ENCODE measurements at places on chromosomes 3 and 15.

DNA sequence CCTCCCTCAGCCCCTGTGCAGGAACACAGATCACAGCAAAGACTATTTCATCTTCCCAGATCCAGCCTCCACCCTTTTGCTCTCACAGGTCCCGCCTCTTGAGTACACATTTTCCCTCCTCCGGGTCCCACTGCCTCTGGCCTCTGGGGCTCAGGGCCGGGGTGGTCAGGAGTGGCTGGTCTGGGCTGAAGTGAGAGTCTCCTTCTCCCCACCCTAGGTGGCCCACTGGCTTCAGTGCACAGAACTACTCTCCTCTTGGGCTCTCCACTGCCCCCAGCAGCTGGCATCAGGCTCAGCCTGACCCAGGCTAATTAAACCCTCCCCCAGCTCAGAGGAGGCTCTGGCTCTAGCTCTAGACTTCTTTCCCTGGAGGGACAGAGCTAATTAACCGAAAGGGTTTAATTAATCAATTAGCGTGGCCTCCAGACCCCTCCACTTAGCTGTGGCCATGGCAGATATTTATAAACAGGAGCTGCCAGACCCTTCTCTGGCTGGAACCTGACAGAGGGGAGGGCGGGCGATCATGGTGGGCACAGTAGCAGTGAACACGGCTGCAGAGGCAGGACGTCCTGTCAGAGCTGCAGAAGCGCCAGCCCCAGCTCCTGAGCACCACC is 15.1 kb downstream of the DUSP7 start:
- no peak for DNase-seq

GRCh38 chr3:13693441-13693840 is 144.5 kb downstream of the FBLN2 start:
- no peak for DNase-seq

DNA sequence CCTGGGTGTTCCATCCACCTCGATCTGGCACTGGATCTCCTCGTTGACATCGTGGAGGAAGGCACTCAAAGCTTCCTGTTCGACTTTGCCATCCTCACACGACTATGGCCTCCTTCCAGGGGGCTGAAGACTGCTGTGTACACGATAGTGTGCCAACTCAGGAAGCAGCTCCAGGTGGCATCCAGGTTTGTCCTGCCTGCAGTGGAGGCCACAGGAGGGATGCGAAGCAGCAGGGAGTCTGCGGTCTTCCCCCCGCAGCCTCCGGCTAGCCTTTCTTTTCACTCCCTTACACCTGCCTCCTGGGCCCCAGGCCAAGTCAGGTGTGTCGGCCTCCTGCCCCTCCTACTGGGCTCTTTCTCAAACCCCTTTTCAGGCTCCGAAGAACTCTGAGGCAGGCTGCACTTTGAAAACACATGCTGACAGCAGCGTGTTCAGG is 32.2 kb downstream of the SYNM start:
- DNase-seq, result no peak

DNA sequence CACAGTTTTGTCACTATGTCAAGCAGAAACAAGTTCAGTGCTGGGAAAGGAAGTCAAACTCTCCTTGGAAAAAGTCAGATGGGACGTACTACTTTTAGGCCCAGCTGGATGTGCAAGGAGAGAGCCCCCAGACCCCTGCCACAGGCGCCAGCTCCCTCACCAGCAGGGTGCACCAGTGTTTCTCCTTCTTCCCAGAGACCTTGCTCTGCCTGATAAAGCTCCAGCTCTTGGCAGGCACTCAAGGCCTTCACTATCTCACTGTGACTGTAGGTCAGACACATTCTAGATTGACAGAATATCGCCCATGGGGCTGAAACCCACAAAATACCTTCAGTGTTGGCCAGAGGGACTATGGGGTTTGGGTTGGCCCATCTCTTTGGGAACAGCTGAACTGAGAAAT is 54.8 kb upstream of the CHRNB4 start:
- no peak for DNase-seq

GRCh38 chr3:169008776-169009358 is 654.6 kb downstream of the MECOM start:
- no peak for DNase-seq

DNA sequence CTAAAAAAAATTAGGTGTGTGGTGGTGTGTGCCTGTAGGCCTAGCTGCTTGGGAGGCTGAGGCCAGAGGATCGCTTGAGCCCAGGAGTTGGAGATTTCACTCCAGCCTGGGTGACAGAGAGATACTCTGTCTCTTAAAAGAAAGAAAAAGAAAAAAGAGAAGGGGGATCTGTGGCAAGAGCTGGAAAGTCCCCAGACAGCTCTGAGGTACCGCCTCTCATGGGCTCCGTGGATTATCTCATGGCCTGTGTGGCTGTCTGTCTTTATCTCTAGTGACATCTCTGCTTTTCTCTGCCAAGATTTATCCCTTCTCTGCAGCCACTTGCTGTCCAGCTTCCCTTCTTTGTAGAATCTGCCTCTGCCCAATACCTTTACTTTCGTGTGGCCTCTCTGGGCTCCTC is 5.7 kb downstream of the EXOSC7 start:
- DNase-seq, result no peak

- DNase-seq, result no peak
Observed at GRCh38 chr3:129001101-129001805, at the start of gene EFCC1. EFCC1 (plus strand) TSS chr3:129001304; CDS start chr3:129001629, 325 bp downstream.

DNA sequence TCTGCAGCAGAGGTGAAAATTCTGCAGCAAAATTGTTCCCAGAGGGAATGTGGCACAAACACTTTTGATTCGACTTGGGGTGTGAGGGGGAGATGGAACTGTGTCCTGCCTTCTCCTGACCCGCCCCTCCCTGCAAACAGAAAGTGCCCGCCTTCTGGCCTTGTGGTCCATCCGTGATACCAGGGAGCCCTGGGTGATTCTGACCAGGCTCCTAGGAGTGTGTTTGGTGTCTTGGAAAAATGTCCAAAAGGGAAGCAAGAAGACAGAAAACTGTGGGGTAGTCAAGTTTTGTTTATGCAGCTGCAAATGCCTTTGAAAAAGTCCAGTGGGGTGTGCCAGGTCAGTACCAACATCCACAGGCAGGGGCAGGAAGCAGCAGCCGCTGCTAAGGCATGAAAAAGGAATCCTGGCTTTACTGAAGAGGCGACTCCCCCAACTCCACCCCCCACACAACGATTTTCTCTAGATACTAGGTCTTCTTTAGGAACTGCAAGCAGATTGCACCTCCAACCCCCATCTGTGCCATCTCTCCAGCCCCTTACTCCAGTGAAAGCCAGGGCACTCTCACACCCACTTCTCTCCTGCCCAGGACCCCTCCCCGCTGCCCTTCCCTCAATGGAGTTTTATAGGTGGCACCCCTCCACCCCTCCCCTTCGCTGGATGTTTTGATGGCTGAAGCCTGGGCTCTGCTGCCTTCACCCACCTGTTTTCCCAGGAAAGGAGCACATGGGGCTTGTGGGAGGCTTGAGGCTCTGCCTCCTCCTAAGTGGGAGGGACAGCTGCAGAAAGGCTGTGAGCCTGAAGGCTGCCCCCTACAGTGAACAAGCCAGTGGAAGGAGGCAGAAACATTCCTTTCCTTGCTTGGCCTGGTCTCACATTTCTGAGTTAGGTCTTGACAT is 82.4 kb upstream of the HERC1 start:
- no peak for DNase-seq

GRCh38 chr3:106485802-106486201 is 617.0 kb upstream of the CBLB start:
- DNase-seq, result no peak

DNA sequence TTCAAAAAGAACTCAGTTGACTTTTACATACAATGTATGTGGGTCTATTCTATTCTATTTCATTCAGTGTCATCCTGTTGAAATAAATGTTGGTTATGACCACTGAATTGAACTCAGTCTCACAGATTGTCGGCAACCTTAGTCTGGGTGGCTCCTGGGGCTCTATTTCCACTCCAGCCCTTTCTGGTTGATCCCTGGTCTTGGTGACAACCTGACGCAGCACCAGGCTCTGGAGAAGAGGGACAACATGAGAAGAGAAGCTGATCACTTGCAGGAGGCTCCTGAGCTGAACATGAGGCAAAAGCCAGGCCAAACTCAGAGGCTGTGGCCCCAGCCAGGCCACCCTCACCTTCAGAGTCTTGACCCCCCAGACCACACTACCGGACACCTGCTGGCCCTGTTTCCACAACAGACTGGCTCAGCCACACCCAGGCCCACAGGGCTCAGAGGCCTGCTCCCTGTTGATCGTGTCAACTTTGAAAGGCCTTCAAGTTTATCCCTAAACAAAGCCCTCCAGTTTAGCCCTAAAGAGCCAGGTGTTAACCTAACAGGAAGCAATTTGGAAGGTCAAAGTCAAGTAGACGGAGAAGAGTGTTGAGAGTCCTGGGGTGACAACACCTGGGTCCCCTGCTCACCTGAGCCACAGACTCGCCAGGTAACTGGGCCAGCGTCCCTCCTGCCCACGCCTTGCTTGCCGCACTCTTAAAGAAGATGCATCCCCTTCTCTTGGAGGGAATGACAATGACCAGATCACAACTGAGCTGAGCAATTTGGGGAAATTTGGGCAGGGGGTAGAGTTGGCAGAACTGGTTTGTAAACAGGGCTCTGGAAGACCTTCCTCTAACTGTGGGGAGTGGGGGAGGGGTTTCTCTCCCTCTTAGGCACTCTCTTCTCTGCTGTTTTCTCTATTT is 15.4 kb upstream of the MUC20 start:
- DNase-seq, result no peak

DNA sequence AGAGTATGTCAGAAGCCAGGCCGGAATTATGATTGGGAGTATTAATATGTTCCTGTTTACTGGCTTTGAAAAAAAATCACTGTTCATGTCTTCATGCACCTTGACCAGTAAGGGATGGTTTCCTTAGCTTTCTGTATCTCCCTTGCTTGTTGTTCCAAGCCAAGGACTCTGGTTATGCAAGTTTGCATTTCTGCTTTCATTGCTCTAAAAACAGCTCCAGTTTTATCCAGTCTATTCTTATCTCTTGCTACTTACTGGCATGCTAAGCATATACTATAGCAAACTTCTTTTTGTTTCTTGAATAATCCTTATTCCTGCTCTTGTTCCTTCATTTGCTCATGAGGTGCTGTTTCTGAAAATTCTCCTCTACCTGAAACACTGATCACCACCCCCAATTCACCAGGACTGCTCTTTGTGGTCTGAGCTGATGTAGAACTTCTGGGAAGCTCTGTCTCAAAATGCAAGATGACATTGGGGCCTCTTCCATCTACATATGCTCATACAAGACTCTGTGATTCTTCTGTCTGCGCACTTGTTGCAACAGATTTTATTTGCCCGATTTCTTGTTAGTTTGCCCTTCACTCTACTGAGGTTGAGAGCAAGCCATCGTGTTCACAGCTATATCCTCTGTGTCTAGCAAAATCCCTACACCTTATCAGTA is 173.0 kb downstream of the EBLN2 start:
- no peak for DNase-seq

DNA sequence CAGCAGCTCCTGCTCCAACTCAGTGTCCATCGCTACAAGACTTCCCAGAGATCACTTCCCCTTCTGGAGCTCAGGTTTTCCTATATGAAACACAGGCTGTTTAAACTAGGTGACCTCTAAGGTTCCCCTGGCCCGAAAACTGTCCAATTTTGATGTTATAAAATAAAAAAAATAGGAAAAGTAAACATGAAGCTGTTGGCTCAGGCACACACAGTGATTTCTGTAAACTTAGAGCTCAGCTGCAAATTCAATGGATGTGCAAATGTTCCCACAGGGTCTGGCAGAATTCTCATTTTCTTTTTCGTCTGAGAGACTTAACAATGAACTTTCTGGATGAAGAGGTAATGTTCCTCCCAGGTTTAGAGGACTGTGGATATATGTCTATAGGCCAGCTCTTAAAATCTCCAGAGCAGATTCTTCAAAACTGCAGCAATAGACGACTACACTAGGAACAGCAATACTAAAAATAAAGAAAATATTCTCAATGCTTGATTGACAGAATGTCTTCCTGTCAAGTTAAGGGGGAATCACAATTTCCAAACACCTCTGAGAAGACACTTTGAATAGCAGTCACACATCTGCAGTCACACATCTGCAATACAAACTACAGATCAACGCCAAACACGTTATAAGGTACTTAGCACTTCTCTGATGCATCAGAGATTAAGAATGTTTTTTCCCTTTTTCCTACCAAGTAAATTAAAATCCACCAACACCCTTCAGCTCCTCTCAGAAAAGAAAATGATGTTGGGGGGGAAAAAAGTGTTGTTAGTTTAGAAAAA is 2.8 kb downstream of the NUP210 start:
- no peak for DNase-seq

- DNase-seq, result no peak
Observed at GRCh38 chr15:70401709-70402108, 304.0 kb upstream of the TLE3 start.

- DNase-seq, result no peak
Observed at GRCh38 chr3:169659096-169659819, 4.3 kb downstream of the MECOM start.

- DNase-seq, result no peak
Observed at GRCh38 chr15:43214592-43215295, 6.1 kb downstream of the EPB42 start.

- no peak for DNase-seq
Observed at GRCh38 chr15:68503791-68504680, 72.1 kb upstream of the ITGA11 start.

GRCh38 chr3:125318167-125318865 is 56.8 kb downstream of the ZNF148 start:
- DNase-seq, result no peak

DNA sequence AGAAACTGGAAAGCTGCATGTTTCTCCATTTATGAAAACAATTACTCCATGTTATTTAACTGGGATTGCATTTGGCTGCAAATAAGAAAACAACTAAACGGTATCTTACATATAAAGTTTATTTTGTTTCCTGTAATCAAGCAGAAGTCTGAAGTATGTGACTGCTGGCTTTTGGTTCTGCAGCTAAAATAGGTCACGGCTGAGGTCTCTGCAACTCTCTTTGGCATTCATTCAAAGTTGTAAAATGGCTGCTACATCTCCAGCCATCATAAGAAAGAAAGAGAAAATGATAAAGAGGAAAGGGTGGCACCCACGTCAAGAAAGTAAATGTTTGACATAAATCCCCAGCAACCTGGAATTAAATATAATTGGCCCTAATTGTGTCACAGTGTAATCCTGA is 406.1 kb downstream of the TBC1D5 start:
- DNase-seq, result no peak

DNA sequence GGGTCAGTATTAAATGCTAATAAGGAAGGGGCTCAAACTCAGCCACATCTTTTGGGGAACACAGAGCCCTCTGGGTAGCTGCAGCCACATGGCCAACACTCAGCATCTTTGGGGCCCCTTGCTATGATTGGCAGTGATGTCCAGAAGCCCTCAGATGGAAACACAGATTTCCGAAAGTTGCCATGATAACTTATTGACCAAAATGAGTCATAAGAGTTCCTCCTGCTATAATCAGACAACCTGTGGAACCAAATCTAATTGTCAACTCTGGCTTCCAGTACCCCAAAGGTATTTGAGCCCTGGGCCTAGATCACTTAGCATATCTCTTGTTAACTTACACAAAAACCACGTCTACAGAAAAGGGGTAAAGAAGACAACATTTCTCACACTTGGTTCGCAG is 392.2 kb downstream of the KCNH8 start:
- DNase-seq, result no peak

DNA sequence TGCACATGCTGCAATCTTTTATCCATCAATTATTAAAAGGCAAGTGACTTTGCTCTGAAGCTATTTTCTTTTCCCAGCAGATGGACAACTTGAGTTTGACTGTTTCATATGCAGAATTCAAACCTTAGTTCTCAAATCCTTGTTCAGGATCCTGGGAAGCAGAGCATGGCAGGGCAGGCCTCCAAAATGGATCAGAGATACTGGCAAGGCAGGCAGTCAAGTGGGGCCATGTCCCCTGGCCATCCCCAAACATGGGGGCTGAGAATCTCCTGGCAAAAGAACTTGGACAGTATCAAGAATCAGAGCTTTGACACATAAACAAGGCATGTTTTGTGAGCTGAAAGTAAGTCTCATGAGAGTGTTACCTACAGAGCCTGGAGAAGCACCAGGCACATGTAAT is 122.9 kb upstream of the CTNNB1 start:
- DNase-seq, result no peak
